ENCODE measurements at places on chromosomes 2 and 18.

DNA sequence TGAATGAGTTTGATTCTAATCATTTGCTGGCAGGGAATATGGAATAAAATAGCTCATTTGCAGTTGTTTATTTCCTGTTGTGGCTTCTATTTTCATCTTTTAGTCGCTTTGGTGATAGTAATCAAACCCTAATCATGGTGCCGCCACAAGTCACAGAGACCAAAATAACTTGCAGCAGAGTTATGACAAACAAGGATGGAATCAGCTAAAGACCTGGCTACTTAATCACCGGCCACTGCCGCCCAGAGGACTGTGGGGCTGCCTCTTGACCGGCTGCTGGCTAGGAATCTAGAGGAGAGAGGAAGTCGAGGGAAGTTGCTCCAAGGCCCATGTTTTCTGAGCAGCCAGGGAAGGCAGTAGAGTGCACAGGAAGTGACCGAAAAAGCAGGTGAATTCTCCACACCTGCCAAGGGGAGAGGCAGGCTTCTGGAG, 5.1 kb upstream of the SMAD7 start:
- no peak for DNase-seq

GRCh38 chr2:26605195-26605998, 35.8 kb downstream of the CIB4 start:
- peak; percentile 6 for DNase-seq

DNA sequence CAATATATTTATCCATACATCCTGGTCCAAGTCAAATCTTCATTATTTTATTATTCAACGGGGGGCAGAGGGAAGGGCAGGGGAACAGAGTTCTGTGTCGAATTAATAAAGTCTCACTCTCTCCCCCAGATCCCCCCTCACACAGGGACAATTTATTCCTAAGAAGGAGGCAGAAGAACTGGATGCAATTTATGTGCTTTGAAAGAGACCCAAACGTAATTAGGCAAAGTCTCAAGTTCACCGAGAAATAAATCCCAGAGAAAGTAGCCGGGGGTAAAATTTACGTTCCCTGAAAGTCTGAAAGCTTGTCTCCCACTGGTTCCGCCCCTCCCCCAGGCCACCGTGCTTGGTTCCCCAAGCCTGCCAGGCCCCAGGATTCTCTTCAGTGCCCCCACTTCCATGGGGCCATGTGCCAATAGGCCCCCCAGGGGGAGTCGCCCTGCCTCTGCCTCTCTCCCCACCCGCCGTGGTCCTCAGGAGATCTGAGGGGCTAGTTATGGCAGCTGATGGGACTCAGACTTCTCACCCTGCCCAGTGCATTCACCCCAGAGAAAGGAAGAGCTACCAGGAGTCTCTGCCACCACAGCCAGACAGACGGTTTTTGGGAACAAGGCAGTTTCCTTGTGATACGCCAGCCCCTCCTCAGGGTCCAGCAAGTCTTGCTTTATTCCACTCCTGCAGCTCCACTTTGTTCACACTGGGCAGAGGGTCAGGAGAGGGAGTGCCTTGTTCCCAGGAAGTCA, 215.5 kb downstream of the CYP26B1 start:
- no peak for DNase-seq

- no peak for DNase-seq
Measured at GRCh38 chr2:110881908-110882307, 149.5 kb downstream of the ACOXL start.

DNA sequence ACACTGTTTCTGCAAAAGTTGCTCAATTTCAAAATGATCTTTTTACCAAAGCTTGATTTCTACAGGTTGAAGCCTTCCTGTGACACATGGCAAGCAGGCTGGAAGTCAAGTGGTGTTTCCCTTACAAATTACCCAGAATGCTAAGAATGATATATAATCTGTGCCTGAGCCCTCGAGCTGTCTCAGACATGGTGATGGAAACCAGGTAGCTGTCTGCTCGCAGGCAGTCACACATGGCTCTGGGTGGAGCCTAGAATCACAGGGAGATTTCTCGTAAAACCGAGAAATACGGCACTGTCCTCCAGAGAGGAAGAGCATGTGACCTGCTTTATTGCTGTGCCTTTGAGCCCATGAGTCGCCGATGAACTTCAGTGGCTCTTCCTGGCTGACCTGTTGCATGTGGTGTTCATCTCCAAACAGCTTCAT, 392.9 kb downstream of the ZNF521 start:
- no peak for DNase-seq

- no peak for DNase-seq
Measured at GRCh38 chr2:149021761-149022160, 16.7 kb upstream of the LYPD6B start.

DNA sequence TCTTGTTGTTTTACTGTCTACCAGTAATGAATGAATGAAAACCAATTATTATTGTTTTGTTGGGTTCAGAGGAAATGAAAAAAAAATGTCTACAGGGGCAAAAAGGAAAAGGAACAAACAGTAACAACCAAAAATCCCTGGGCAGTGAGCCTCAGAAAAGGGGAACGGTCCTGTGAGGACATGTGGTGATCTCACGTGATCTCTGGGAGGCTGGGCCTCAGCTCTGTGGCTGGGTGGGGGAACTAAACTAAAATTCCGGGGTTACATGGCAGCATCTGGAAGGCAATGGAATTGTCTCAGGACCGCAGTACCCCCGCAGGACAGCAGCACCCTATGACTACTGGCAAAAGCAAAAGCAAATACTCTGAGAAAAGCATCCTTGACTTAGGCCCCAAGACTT, 80.1 kb downstream of the AFF3 start:
- no peak for DNase-seq

DNA sequence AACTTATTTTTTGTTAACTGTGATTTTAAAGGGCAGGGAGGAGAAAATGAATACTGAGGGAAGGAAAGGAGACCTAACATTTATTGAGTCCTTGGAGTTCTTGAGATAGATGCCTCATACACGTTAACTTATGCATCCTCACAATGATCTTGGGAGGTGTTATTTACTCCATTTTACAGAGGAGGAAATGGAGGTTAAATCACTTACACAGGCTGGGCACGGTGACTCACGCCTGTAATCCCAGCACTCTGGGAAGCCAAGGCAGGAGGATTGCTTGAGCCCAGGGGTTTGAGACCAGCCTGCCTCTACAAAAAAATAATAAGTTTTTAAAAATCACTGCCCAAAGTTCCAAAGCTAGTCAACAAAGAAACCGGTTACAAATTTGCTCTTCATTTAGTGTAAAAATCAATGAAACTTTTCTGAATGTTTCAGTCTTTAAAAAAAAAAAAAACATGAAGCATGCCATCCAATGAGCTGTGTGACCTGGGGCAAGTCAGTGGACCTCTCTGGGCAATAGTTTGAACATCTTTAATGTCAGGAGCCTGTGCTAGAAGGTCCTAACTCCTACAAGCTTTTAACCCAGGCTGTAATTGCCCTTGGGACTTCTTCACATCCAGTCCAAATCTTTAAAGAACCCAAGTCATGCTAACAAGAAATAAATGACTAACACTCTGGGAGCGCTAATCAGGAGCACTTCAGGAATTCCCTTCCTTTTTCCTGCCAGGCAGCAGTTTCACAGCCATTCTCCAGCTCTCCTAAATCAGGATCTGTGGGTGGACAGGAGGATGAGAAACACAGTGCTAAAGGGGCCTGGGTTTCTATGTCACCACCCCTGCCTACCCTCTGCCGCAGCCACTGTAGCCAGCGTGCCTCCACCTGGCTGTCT, 176.4 kb downstream of the TMEM247 start:
- no peak for DNase-seq

- no peak for DNase-seq
Measured at GRCh38 chr18:76056471-76057110, 438.5 kb downstream of the ZNF516 start.

GRCh38 chr2:137183206-137183898, 418.0 kb downstream of the THSD7B start:
- DNase-seq: no peak

DNA sequence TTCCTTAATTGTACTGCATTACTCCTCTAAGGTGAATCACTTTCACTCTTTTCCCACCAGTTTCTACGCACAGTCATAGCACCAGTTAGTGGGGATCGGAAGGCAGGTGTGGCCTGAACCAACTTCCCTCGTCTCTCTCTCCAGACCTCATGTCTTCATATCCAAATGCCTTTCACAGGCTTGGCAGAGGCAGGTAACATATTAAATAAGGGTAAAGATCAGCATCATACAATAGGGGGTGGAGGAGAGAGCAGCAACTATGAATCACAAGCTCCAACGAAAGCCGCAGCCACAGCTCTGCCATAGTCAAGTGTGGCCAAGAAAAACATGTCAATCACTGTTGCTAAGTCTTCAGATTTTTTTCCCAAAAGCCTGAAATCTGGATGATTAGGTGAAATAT, 40.3 kb downstream of the AP1S3 start:
- DNase-seq: no peak

GRCh38 chr2:30455114-30455738, 8.2 kb downstream of the LCLAT1 start:
- DNase-seq: no peak
